ENCODE measurements at places on chromosomes 7 and 10.

- no peak for DNase-seq
These were observed 25.9 kb downstream of the VAX1 start for GRCh38 chr10:117112220-117112619.

GRCh38 chr7:143447466-143447865 lies 4.2 kb downstream of the TAS2R60 start:
- DNase-seq: no peak

GRCh38 chr10:129937351-129937751 lies 26.7 kb downstream of the EBF3 start:
- DNase-seq: no peak

GRCh38 chr7:137241655-137242360 lies 101.7 kb downstream of the PTN start:
- DNase-seq: no peak

- DNase-seq: no peak
These were observed 362.8 kb upstream of the FOXK1 start for GRCh38 chr7:4319280-4319679.

DNA sequence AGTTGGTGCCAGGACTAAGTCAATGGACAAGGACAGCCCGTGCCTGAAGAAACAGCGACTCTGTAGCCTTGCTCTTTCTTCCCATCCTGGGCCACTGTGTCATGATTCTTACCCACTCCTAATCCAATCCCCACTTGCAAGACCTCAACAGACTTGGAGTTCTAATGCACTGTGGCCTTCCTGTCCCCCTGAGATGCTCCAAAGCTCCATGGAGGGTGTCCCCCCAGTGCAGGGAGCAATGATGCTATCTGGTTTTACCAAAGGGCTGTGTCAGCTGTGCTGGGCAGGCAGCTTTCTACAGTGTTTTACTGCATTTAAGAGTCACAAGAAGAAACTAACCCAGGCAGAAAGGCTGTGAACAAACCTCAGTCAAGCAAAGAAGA lies 108.1 kb downstream of the PRKAG2 start:
- no peak for DNase-seq

GRCh38 chr7:39100270-39100669 lies 122.6 kb downstream of the POU6F2 start:
- no peak for DNase-seq

- DNase-seq: no peak
These were observed 116.8 kb upstream of the BMPER start for GRCh38 chr7:33788531-33788930.

- DNase-seq: no peak
These were observed 809.7 kb downstream of the CCSER2 start for GRCh38 chr10:85138046-85138445.

- no peak for DNase-seq
These were observed 13.2 kb downstream of the ATE1 start for GRCh38 chr10:121914661-121915060.

- no peak for DNase-seq
These were observed 366.1 kb upstream of the ANKRD30A start for GRCh38 chr10:36759141-36759805.

DNA sequence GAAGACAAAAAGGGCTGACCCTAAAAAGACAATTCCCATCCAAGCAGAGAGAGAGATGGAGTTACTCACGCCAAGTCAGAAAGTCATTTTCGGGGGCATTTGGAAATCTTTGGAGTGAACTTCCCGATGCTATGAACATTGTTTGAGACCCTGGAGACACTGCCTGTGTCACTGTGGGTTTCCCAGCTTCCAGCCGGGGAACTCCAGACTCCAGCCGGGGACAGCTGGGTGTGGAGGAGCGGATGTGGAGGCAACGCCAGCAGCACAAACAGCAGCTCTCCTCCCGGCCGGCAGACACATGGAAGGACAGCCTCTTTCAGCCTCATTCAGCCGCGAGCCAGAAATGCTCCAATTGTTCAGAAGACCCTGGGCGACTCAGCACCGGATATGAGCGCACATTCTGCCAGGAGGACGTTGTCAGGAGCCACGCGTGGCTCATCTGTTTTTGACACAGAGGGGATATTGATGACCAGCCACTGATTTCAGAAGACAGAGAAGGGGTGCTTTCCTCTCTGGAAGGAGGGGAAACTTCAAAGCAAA lies 97.6 kb downstream of the PRPF18 start:
- DNase-seq: no peak

DNA sequence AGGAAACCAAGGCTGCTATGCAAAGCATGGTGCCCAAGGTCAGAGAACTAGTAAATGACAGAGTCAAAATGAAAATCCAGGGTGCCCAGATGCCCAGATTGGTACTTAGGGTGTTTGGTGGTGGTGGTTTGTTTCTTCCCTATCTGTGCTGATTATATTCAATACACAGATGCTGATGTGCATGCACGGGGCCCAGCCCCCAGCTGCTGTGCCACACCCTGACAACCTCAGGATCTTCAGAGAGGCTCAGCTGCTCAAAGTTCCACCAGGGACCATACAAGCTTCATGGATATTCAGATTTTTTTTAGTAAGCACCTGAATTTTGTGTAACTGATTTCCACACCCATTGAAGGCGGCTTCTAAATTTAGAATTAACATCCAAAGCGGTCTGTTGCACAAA lies 75.6 kb downstream of the KCNMA1 start:
- no peak for DNase-seq

GRCh38 chr10:24603333-24603732 lies 120.4 kb downstream of the ARHGAP21 start:
- no peak for DNase-seq

GRCh38 chr10:45505311-45505710 lies 131.3 kb downstream of the ALOX5 start:
- DNase-seq: no peak

GRCh38 chr7:118288098-118288497 lies 63.6 kb downstream of the ANKRD7 start:
- no peak for DNase-seq

GRCh38 chr10:44913350-44914081 lies 2.4 kb downstream of the TMEM72 start:
- DNase-seq: no peak

DNA sequence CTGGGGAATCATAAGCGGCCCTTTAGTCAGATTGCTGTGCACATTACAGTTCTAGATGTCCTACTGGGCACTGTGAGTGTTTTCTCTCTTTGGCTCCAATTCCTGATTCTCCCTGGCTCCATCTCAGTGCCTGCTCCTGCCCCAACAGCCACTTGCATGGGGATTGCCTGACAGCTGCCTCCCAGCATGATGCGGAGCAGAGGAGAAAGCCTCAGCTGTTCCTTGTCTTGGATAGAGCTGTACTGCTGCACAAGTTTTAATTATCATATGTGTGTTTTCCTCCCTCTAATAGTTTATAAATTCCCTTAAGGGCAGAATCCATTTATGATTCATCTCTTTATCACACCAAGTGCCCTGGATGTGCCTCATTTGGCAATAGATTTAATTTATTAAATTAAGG lies 285.8 kb upstream of the COBL start:
- no peak for DNase-seq

DNA sequence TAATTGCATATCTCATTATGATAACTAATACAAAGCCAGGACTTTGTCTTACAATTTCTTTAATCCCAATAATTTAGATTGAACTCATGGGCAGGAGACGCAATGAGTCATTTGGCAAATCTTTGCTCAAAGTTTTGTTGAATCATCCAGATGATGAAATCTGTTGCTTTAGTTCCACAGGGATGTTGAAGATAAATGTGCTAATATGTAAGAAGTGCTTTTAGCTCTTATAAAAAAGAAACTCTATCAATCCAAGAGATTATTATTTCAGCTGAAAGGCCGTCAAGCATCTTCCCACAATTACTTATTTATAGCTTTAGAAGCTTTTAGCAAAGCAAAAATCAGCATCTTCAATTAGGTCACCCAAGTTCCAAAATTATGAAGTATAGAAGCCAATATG lies 36.8 kb upstream of the ANK3 start:
- DNase-seq: no peak

DNA sequence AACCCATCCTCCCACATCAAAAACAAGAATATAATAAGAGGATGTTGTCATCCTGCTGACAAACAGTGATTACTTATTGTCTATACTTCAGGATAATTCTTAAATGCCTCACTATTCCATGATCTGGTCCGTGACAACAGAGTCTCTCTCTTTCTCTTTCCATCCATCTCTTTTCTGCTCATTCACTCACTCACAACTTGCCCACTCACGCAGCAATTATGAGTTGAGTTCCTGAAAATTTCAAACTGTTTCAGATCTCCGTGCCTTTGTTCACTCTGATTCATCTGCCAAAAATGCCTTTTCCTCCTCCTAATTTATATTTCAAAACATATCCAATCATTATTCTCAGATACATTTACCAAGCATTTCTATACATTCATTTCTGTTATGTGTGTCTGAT lies 1.4 kb downstream of the OR6B1 start:
- DNase-seq: no peak

- DNase-seq: no peak
These were observed 90.5 kb upstream of the ARMC3 start for GRCh38 chr10:22837351-22837750.

DNA sequence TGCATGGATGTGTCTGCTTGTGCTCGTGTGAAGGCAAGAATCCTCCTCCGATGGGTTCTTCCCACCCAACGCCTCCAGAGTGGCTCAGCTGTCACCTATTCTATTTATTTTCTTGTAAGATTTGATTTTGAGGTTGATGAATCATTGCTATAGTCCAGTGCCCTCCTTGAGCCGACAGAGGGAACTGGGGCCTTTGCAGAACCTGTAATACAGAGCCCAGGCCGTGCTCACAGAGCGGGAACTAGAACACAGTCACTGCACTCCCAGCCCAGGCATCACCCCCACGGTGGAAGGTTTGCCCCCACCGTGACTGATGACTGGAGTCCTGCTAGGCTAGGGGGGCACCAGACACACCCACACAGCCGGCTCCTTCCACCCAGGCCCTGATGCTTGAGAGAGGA lies 2.0 kb downstream of the RARRES2 start:
- DNase-seq: no peak

GRCh38 chr7:92044148-92044547 lies 90.1 kb downstream of the CYP51A1 start:
- DNase-seq: no peak

- DNase-seq: no peak
These were observed 20.3 kb upstream of the ADGRA1 start for GRCh38 chr10:133067149-133068105.

GRCh38 chr10:12960941-12961340 lies 40.6 kb downstream of the CCDC3 start:
- no peak for DNase-seq

- DNase-seq: no peak
These were observed 27.1 kb downstream of the SHOC2 start for GRCh38 chr10:110946496-110946895.

GRCh38 chr10:72035252-72035887 lies 53.0 kb downstream of the SPOCK2 start:
- DNase-seq: no peak

DNA sequence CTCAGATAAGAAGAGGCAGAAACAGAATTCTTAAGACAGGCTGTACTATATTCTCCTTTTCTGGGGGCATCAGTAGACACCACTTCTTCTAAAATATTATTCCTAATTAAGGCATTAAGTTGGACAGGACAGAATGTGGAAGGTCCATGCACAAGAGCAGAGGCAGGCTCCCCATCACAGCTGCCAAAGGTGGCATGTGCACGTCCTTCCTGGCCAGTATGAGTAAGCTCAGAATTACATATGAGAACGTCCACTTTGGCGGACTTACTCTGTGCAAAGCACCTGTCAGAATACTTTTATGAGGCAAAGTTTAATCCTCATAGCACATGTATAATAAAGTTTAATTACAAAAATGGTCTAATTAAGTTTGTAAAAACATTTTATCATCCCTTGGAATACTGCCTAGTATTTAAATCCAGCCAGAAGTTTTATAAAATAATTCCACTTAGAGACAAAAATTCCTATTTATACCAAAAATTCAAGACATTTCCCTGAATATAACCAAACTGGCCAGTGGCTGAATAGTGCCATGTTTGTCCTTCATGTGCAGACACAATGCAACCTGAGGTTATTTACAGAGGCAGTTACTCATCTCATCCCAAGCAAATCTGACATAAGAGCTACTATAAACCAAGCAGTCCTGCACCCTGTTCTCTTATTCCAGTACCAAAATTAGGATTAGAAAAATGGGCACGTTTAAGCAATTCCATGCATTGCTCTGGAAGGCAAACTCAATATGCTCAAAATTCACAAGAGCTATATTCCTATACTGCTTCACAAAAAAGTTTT lies 65.5 kb downstream of the CACUL1 start:
- DNase-seq: no peak

GRCh38 chr7:4642468-4643203 lies 39.5 kb upstream of the FOXK1 start:
- no peak for DNase-seq

DNA sequence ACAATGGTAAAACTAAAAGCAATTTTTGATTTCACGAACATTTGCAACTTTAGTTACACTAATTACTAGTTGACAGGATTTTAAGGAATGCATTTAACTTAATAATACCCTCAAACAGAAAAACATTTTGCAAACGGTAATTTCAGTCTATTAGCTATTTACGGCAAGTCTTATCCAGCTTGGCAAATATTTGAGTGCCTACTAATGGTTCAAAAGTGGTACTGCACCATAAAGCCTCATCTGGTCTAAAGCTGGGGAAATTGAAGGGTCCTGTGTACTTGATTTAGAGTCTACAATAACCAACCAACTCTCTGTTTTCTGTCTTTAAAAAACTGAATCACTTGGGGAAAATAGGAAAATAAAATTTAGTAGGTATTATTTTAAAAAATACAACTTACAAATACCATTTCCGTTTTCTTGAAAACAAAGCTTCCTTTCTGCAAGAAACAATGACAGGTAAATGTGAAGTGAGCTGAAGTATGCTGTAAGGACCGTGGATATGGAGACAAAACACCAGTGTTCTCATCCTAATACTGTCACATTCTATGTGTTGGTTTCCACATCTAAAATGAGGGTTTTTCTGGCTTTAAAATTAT lies 142.3 kb downstream of the VPS50 start:
- no peak for DNase-seq

GRCh38 chr10:46171661-46172060 lies 115.1 kb upstream of the ANTXRL start:
- DNase-seq: no peak

DNA sequence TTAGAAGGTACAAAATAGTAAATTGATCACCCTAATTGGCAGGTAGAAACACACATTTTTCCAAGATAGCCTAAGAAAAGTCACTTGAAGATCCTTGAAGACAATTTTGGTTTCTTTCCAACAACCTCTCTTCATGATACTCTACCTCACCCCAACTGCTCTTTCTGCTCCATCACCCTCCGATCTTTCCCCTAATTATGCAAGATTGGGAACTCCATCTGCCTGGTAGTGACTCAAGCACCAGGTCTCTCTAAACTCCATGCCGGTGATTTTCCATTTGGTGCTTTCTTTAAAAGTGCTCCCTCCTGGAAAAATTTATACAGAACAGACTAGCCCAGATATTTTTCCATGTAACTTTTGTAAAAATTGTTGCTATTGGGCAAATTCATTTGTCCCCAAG lies 1.1 kb upstream of the AKR1B1 start:
- DNase-seq: no peak

DNA sequence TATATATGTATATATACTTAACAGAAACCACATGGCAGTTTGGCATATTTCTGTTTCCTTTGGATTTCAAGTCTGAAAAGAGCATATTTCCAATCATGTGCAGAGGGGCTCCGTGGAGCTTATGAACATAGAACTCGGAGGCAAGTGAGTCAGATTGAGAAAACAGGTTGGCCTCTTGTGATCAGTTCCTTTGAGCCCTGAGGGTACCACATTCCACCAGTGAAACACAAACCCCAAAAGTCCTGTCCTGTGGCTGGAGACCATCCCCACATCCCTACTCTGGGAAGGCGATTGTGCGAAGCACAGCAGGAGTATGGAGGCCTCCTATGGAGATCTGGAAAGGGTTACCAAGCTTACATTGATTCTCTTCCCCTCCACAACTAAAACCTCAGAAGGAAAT lies 196.7 kb upstream of the TMEM72 start:
- no peak for DNase-seq

Data from stimulated activated CD8-positive, alpha-beta memory T cell treated with anti-CD3 and anti-CD28 coated beads, Interleukin-4, amount 100 ng/mL, for 1 hour (primary cell).